ENCODE measurements at places on chromosomes 7 and 10. TPM values are rescaled to one million over a fixed set of nuclear protein-coding genes. Genes with fewer than 3 reads are reported as not detected.
A peak's percentile ranks its signal among the peaks of the same experiment; 100 is the strongest.

GRCh38 chr10:129046065-129046681 is 420.9 kb upstream of the MGMT start:
- no peaks in the 10 kb centered on the region for H3K27me3 ChIP-seq
- no peaks in the 10 kb centered on the region for H3K4me1 ChIP-seq

DNA sequence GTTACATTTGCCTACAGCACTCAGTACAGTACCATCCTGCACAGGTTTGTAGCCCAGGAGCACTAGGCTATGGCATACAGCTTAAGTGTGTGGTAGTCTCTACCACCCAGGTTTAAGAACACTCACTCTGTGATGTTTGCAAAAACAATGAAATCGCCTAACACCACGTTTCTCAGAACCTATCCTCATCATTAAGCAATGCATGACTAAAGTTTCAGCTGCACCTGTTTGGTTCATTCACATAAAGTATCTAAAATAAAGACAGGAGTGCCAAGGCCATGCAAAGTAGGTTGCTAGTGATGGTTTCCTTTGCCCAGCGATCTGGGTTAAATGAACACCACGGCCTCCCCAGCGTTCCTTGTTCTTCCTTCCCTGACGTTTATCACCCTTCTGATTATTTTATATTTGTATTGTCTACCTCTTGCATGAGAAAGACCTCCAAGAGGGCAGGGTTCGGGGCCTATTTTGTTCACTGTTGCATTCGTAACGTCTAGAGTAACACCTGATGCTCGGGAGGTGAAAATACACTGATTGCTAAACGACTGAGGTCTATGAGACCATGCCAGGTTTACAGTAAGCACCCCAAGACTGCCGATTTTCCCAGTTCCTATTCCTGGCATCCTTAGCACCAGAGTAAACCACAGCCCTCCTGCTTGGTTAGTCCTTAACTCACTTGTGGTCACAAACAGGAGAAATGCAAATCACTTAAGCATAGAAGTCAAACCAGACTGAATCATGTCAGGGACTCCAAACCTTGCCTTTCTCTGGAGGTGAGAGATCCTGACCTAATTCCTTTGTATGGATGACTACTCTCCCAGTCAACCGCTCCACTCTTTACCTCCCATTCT is 204.1 kb upstream of the NFE2L3 start:
- no peaks in the 10 kb centered on the region for H3K4me1 ChIP-seq
- no peak overlapping the region for H3K4me3 ChIP-seq
- DNase-seq = no peak

GRCh38 chr7:156747718-156748117 is 107.1 kb downstream of the RNF32 start:
- H3K4me1 ChIP-seq = peaks cover 13% of the 10 kb centered on the region
- DNase-seq = no peak
- H3K27me3 ChIP-seq = no peaks in the 10 kb centered on the region
- H3K27ac ChIP-seq = no peak overlapping the region

DNA sequence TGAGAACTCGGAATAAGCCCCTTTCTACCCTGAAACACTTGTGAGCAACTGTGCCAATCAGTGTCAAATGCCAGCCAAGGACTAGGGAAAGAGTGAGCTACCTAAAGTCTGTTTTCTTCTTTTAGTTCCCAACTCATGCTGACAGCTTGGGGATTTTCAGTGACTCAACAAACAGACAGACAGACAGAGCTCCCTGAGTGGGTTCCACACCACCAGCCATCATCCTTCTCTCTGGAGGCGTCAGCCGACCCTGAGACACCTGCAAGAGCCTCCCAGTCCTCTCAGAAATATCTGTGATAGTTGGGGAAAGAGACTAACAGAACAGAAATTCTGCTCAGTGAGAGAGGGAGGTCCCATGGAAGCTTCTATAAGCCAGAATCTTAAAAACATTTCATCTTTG is 49.5 kb downstream of the GATA3 start:
- H3K27ac ChIP-seq = no peak overlapping the region
- H3K4me3 ChIP-seq = no peak overlapping the region
- no peaks in the 10 kb centered on the region for H3K36me3 ChIP-seq
- H3K4me1 ChIP-seq = no peaks in the 10 kb centered on the region

- peak; percentile 12 for DNase-seq
- no peaks in the 10 kb centered on the region for H3K4me1 ChIP-seq
- H3K36me3 ChIP-seq = no peaks in the 10 kb centered on the region
- H3K27ac ChIP-seq = no peak overlapping the region
- H3K27me3 ChIP-seq = no peaks in the 10 kb centered on the region
- H3K4me3 ChIP-seq = no peak overlapping the region
These were observed 121.7 kb upstream of the COL1A2 start for GRCh38 chr7:94272821-94273583.

DNA sequence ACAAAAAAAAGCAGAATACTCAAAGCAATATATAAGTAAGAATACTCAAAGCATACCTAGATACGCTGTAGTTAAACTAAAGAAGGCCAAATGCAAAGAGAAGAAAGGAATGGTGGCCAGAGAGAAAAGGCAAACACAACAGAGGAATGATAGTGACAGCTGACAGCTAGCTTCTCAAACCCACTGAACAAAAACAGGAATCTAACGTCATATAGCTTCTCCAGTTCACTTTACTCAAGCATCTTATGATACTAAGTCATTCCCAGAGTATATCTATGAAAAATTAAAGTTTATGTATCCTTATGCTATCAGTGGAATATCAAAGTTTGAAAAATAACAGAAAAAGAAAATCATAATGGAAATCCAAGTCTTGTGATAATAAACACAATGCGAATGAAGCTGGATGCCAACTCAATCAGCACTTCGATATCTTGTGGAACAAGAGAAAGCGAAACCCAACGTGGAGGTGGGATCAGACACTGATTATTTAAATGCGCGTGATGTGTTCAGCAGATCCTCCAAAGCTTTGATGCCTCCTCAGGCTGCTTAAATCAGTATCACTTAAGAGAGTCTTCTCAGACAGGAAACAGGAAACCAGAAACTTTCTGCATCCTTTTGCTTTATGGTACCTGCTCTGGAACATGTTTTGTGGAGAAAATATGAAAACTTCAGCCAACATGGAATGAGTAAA is 102.8 kb downstream of the PIP4K2A start:
- H3K4me3 ChIP-seq = no peak overlapping the region
- no peaks in the 10 kb centered on the region for H3K36me3 ChIP-seq
- H3K27me3 ChIP-seq = no peaks in the 10 kb centered on the region
- H3K27ac ChIP-seq = no peak overlapping the region
- H3K4me1 ChIP-seq = peaks cover 11% of the 10 kb centered on the region

- H3K27me3 ChIP-seq = no peaks in the 10 kb centered on the region
- peak; percentile 43 for DNase-seq
- H3K27ac ChIP-seq = peak overlapping the region; percentile 61
- peaks cover 61% of the 10 kb centered on the region for H3K4me1 ChIP-seq
These were observed 10.7 kb downstream of the TSPAN14 start for GRCh38 chr10:80464557-80465450.

DNA sequence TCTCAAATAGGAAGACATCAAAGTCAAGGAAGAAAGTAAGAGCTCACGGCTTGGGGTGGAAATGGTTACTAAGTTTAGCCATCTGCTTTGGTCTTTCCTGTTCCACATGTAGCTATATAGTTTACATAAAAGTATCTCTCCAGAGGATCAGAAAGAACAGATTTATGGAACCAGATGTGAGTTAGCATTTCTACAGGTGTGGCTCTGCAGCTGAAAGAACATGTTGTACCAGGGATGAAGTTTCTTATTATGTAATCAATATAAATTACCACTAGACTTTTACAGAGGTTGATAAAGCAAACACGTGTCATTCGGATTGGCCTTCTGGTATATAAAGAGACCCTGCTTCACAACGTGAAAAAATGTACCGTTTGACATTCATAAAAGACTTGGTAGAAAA is 19.9 kb downstream of the CALD1 start:
- H3K27me3 ChIP-seq = no peaks in the 10 kb centered on the region
- no peak for DNase-seq
- H3K4me1 ChIP-seq = peaks cover 30% of the 10 kb centered on the region
- peaks cover 38% of the 10 kb centered on the region for H3K36me3 ChIP-seq

DNA sequence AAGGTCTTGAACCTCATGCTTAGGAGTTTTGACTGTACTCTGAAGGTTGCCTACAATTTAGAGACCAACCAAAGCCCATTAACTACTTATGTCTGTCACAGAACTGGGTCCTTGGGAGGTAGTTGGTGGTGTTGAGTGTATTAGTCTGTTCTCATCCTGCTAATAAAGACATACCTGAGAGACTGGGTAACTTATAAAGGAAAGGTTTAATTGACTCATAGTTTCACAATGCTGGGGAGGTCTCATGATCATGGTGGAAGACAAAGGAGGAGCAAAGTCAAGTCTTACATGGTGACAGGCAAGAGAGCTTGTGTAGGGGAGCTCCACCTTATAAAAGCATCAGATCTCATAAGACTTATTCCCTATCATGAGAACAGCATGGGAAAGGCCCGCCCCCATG is 319.6 kb upstream of the ZMIZ1 start:
- peaks cover 3% of the 10 kb centered on the region for H3K4me1 ChIP-seq
- no peak overlapping the region for H3K4me3 ChIP-seq

GRCh38 chr10:129579228-129579627 is 112.2 kb downstream of the MGMT start:
- H3K27me3 ChIP-seq = no peaks in the 10 kb centered on the region
- no peaks in the 10 kb centered on the region for H3K36me3 ChIP-seq
- no peak for DNase-seq
- H3K4me3 ChIP-seq = no peak overlapping the region
- no peak overlapping the region for H3K27ac ChIP-seq
- no peaks in the 10 kb centered on the region for H3K4me1 ChIP-seq

DNA sequence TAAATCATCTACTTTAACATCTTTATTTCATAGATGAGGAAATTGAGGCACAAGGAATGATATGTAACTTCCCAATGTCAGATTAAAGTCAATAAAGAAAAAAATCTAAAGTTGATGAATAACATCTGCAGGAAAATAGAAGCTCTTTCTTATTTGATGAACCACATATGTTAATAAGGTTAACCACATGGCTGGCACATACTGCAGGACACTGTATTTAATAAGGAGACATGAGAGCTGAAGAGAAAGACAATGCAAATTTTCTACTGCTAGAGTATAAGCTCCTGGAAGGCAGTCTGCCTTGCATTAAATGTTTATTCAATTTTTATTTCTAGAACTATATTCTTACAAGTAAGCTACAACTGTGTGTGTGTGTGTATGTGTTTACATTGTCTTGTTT is 4.4 kb downstream of the RAB11FIP2 start:
- H3K4me1 ChIP-seq = peaks cover 25% of the 10 kb centered on the region
- no peak overlapping the region for H3K27ac ChIP-seq
- no peaks in the 10 kb centered on the region for H3K27me3 ChIP-seq

GRCh38 chr7:149161241-149161848 is 14.1 kb downstream of the ZNF398 start:
- peaks cover 6% of the 10 kb centered on the region for H3K4me1 ChIP-seq
- no peak overlapping the region for H3K4me3 ChIP-seq
- H3K36me3 ChIP-seq = peaks cover 3% of the 10 kb centered on the region
- H3K27me3 ChIP-seq = no peaks in the 10 kb centered on the region
- no peak for DNase-seq

GRCh38 chr7:132573251-132573955 is 2.9 kb downstream of the PLXNA4 start:
- no peak overlapping the region for H3K27ac ChIP-seq
- H3K4me3 ChIP-seq = no peak overlapping the region
- peaks cover 40% of the 10 kb centered on the region for H3K27me3 ChIP-seq
- H3K36me3 ChIP-seq = no peaks in the 10 kb centered on the region
- no peak for DNase-seq

DNA sequence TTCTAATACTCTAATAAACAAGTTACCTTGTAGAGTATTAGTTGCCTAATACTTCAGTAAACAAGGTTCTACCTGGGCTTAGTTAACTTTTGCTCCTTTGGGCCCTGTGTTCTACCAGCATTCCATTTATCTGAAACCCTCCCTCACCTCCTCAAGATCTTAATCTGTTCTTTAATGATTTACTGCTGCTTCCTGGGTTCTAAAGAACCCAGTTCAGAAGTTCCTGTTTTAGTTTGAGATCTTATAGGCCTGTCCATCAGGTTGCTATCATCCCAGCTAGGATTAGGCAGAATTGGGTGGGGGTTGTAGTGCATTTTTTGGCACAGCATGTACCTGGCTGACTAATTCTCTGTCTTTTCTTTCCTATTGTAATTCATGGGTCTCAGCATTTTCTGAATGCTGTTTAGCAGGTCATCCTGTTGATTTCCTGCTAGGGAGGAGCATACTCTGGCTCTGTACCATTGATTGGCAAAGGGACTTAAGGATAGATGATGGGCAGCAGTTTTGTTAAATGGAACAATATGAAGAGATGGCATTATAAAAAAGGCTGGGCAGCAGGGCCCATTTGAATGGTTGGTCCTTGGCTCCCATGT is 53.7 kb upstream of the TMEM248 start:
- no peak overlapping the region for H3K4me3 ChIP-seq
- DNase-seq = no peak
- H3K36me3 ChIP-seq = no peaks in the 10 kb centered on the region
- peaks cover 2% of the 10 kb centered on the region for H3K4me1 ChIP-seq
- no peaks in the 10 kb centered on the region for H3K27me3 ChIP-seq

GRCh38 chr10:60351191-60351853 is 38.4 kb downstream of the ANK3 start:
- peaks cover 13% of the 10 kb centered on the region for H3K4me1 ChIP-seq
- H3K27me3 ChIP-seq = no peaks in the 10 kb centered on the region
- no peak overlapping the region for H3K27ac ChIP-seq
- H3K4me3 ChIP-seq = no peak overlapping the region
- peak; percentile 10 for DNase-seq

GRCh38 chr7:55558962-55559920 is 13.1 kb downstream of the VOPP1 start:
- no peak overlapping the region for H3K4me3 ChIP-seq
- no peak overlapping the region for H3K27ac ChIP-seq
- H3K36me3 ChIP-seq = no peaks in the 10 kb centered on the region
- no peak for DNase-seq
- peaks cover 16% of the 10 kb centered on the region for H3K4me1 ChIP-seq
- H3K27me3 ChIP-seq = no peaks in the 10 kb centered on the region

- H3K36me3 ChIP-seq = no peaks in the 10 kb centered on the region
- DNase-seq = no peak
- no peak overlapping the region for H3K27ac ChIP-seq
- H3K27me3 ChIP-seq = no peaks in the 10 kb centered on the region
These were observed 59.6 kb upstream of the ANAPC16 start for GRCh38 chr10:72156223-72156622.

GRCh38 chr10:100744136-100744986 is 1.0 kb upstream of the PAX2 start:
- DNase-seq = no peak
- no peaks in the 10 kb centered on the region for H3K4me1 ChIP-seq
- no peak overlapping the region for H3K27ac ChIP-seq
- peaks cover 87% of the 10 kb centered on the region for H3K27me3 ChIP-seq

GRCh38 chr7:19011212-19011611 is 106.2 kb downstream of the TWIST1 start:
- H3K4me1 ChIP-seq = peaks cover 25% of the 10 kb centered on the region

Gene CADPS2
- 6.4 TPM for total RNA-seq

Gene WASHC2C
- total RNA-seq = 39.6 TPM

Gene SUFU
- 25.8 TPM for total RNA-seq

Gene PNLIPRP1
- not detected for total RNA-seq

Gene FGF8
- total RNA-seq = 0.61 TPM

Gene SPAM1
- not detected for total RNA-seq

Gene DDC
- total RNA-seq = not detected

Gene ANXA8
- total RNA-seq = 0.55 TPM

Gene SPDYE8
- not detected for total RNA-seq
